ENCODE measurements at places on chromosomes 6 and 20.

DNA sequence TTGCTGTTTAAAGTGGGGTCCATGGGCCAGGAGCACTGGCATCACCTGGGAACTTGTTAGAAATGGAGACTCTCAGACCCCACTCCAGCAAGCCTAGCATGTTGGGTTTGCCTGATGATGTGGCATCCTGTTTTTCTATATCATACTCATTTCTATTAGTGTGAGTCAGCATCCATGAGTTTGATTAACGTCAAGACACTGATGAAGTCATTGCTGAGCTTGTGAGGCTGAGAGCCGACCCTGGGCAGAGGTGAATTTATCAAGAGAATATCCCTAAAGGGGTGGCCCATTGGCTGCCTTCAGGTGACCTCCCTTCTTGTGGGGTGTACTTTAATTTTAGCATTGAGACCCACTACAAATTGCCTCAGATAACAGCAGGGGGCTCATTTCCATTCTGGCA, 43.4 kb upstream of the RNF144B start:
- DNase-seq = no peak

- DNase-seq = peak; percentile 42
Observed at GRCh38 chr6:159074120-159074684, 29.4 kb upstream of the TAGAP start.

- DNase-seq = peak; percentile 68
Observed at GRCh38 chr6:157036245-157036711, 259.1 kb downstream of the ARID1B start.

- DNase-seq = peak; percentile 49
Observed at GRCh38 chr6:99241905-99242534, 107.5 kb downstream of the FAXC start.

DNA sequence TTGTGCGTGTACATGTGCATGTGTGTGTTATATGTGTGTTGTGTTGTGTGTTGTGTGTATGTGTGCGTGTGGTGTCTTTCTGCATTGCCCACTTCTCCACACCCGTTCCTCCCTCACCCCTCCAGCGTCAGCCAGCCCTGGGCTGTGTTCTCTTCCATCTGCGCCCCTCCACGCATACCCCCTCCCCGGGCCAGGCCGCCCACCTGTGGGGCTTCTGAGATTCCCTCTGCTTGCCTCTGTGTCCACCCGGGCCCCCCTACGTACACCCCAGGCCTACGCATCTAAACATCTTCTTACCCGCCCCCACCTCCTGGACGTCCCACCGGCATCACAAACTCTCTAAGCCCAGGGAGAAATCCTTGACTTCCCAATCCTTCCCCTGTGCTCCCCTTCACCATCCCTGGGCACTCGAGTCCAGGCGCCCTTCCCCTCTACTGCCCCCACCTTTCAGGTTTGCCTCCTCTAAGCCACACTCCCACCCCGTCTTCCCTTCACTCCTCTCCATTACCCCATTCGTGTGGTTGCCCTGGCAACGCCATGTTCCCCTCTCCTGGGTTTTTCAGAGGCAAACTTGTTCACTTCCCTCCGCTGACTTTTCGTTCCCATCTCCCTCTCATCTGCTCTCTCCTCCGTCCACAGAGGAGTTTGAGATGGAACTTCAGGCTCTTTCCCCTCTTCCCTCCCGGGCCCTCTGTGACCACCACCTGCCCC, 81.7 kb upstream of the NNAT start:
- DNase-seq = no peak

- DNase-seq = no peak
Observed at GRCh38 chr6:79094938-79095337, 16.9 kb upstream of the PHIP start.

- DNase-seq = peak; percentile 4
Observed at GRCh38 chr6:121216928-121217327, 117.4 kb downstream of the TBC1D32 start.

- no peak for DNase-seq
Observed at GRCh38 chr20:14009208-14009607, 13.9 kb downstream of the MACROD2 start.

- no peak for DNase-seq
Observed at GRCh38 chr6:70142034-70142433, 160.8 kb downstream of the COL9A1 start.

DNA sequence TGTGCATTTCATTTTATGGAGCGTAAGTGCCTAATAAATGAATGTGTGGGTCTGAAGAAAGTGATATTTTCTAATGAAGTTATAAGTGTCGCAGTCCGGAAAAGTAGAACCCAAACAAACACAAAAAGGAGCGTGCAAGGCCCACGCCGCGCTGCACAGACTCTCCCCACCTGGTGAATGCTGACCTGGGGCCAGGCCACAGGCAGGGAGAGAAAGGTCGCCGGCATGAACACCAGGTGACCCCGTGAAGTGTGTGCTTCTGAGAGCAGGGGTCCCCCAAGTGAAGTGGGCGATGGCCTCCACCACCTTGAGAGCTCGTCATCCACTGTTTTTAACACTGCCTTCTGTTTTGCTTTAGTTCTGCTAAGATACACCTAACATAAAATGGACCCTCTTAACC, 114.8 kb downstream of the MYLK4 start:
- no peak for DNase-seq

- no peak for DNase-seq
Observed at GRCh38 chr20:15905661-15906060, 667.6 kb downstream of the KIF16B start.

DNA sequence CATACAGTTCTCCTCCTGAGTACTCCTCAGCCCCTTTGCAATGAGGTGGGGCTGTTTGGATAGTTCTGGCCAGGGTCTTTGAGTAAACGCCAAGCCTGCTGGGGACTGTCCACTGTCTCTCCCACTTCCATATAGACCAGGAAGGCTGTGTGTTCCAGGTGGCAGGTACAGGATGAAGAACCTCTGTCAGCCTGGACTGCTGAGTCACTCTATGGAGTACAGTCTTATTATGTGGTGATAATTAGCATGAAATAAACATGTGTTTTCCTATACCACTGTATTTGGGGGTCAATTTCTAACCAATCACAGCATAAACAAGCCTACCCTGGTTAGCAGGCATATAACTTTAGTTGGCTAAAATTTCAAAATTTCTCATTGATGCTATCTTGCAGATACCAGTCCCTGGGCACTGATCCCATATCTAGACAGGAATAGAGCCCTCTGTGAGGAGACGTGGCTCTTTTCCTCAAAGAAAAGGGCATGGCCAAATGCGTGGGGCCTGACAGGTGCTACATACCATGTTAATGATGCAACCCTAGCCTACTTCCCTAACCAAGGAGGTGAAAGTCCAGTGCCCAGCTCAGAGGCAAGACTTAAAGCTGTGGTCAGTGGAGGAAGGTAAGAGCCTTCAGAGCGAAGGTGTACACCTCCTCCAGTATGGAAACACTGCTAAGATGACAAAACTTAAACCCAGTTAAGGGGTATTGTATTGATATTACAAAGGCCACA, 4.5 kb upstream of the ALDH8A1 start:
- DNase-seq = no peak

DNA sequence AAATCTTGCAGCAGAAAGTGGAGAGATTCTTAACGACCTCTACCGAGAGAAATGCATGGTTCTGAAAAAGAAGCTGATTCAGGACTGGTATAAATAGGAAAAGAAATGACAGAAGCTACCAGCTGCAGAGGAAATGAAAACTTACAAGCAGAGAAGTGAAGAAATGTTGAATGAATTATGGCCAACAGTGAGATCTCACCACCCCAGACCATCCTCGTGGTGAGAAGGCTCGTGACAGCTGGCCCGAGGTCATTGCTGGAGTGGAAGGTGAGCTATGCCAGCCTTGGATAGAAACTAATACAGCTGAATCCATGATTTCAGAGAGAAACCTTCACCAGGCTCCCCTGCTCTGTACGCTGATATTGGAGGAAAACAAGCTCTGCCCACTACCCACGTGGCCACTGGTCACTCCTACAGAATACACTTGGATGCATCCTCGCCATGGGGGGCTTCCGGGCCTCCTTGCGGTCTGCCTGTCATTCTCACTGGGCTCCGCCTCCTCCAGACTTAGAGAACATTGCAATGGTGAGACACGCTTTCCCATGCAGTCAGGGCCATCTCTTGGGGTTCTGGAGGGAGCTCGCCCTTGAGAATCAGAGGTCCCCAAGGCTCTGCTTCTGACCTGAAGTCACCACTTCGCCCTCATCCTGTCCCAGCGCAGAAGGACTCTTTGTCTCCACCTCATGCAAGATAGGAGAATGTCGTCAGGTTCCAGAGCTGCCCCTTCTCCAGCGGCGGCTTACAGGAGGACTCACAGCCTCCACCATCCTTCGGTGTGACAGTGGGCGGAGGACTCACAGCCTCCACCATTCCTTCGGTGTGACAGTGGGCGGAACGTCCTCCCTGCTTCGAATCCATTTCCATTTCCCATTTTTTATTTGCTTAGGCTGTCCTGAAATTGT, 10.6 kb upstream of the TUBB2B start:
- DNase-seq = peak; percentile 58

- no peak for DNase-seq
Observed at GRCh38 chr6:32340242-32340641, 31.5 kb downstream of the TSBP1 start.

- DNase-seq = no peak
Observed at GRCh38 chr6:14763139-14763538, 482.7 kb upstream of the JARID2 start.

DNA sequence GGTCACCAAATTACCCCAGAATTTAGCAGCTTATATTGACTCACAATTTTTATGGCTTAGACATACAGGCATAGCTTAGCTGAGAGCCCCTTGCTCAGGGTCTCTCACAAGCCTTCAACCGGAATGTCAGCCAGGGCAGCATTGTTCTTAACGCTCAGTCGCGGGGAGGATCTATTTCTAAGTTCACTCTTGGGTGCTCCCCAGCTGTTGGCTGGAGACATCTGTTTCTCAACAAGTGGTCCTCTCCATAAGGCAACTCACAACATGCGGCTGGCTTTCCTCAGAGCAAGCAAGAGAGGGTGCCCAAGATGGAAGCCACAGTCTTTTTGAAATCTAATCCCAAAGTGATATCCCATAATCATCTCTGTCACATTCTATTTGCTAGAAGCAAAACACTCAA, 46.6 kb downstream of the SLX4IP start:
- no peak for DNase-seq

DNA sequence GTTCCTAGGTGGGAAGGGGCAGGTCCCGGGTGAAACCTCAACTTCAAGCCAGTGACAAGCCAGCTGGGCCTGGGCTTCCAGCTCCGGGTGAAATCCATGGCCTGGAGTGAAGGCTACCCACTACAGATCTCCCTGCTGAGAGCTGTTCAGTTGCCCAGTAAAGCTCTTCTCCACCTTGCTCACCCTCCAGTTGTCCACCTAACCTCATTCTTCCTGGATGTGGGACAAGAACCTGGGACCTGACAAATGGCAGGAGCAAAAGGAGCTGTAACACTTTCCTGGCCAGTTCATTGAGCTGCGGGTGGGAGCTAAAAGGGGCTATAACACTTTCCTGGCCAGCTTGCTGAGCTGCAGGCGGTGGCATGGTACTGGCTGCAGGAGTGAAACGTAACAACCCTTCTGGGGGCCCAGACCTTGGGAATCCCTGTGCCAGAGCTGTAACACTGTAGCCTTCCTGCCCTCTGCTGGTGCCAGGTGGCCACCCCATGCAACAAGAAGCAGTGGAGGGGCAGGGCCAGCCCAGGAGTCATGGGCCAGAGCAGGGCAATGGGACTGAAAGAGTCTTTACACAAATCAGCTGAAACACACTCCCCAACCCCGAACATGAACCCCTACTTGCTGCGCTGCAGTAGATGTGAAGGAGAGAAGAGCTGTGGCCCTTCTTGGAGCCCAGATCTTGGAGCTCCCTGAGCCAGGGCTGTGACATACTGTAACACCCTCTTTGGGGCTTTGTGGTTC, 3.6 kb upstream of the HINT3 start:
- DNase-seq = peak; percentile 32

GRCh38 chr6:155188707-155189496, 74.9 kb upstream of the CLDN20 start:
- no peak for DNase-seq

DNA sequence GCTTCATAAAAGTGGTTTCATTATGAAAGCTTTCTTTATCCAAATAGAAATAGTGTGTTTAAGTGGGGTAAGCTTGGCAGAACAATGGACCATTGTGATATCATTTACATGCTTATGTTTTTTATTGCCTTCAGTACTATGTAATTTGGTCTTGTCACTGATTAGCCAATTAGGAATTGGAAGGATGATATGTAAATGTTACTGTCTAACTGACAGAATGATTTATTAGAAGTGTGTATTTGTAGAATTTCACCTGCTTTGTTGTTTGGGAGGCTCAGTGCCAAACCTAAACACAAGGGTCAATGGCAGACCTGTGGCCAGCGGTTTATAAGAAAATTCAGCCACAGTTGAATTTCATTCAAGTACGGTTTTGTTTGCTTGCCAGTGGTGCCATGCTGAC, 39.0 kb downstream of the AIG1 start:
- DNase-seq = no peak

DNA sequence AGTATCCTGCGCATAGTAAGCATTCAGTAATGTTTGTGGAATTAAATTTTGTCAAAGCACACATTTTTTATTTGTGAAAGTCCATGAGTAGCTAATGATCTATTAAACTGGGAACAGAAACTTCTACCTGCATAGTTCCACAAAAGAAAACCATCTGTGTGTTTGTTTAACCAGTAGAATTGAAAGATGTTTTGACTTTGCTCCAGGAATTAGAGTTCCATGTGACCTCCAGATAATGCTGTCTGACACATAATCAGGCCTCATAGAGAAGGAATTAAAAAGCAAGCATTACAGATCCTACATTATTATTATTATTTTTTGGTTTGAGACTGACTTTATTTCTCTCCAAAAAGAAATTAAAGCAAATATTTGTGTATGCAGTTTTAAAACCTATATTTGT, 126.5 kb downstream of the PACRG start:
- DNase-seq = no peak

GRCh38 chr6:16729183-16729691, 32.0 kb downstream of the ATXN1 start:
- no peak for DNase-seq

GRCh38 chr6:140446241-140446640, 1071.8 kb upstream of the CITED2 start:
- peak; percentile 36 for DNase-seq

DNA sequence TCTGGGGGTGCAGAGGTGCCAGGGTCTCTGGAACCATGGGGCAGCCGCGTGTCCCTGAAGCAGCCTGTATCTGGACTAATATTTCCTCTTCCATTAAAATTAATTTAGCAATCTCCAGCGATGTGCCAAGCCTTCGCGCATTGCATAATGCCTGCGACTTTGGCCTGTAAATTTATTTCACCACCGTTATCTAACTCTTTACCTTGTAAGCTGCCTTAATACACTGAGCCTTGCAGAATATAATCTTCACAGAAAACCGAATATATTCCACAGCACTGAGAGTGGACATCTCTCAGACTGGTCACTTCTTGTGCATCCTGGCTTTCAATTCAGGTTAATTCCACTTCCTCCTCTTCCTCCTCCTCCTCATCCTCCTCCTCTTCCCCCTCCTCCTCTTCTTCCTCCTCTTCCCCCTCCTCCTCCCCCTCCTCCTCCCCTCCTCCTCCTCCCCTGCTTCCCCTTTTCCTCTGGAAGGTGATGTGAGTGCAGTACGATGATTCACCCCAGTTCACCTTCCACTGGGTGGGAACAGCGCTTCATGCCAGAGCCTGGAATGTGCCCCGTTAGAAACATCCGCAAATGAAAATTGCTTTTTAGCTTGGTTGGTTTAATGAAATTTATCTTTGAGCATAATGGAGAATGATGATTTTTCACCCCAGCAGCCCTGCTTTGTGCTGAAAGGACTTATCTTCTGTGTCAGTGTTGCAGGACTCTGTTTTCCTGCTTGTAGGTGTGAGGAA, 101.4 kb downstream of the CDH4 start:
- DNase-seq = no peak

GRCh38 chr6:6131492-6132109, 124.9 kb upstream of the NRN1 start:
- peak; percentile 46 for DNase-seq

Data from ELF-1 (cell line).